Retina (tissue), 1 donor: ENCODE measurements at places on chromosomes 3 and 15.
A peak's percentile ranks its signal among the peaks of the same experiment; 100 is the strongest.

- no peak for DNase-seq
Measured at GRCh38 chr3:175297216-175297615, 438.1 kb downstream of the NAALADL2 start.

GRCh38 chr3:124601190-124601589 lies 129.1 kb upstream of the UMPS start:
- no peak for DNase-seq

DNA sequence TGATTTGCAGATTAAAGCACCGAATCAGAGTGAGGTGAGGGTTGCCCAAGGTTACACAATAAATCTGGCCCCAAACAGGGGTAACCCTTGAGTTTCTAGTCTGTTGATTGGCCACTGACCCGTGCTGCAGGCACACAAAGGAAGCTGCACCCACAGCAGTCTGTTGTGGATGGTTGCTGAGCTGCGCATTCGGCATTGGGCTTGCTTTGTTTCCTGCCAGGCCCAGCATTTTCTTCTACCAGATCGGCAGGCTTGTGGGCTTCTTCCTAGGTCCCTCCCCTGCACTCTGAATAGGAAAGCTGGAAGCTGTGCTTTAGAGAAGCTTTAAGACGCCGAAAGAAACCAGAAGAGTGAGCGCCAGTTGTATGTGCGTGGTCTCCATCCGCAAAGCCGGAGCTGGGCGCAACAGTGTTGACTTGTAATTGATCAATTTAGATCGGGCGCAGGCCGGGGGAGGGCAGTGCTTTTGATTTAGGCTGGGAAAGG lies 12.1 kb downstream of the B3GNT5 start:
- DNase-seq: peak; percentile 89

DNA sequence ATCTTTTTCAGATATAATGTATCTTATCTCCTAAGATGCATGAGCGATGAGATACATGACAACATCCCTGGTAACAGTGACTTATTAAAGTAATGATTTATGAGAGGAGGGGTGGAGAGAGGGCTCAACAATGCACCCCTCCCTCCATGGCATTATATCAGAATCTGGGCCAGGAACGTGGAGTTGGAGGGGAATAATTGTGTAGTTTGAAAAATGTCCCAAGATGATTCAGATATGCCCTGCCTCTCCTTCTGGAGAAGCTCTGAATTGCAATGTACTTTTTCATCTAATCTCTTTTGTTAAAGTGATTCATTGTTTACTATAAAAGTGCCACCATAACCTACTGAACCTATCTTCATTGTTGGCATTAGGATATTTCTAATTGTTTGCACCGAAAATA lies 86.5 kb downstream of the FRMD4B start:
- DNase-seq: no peak

DNA sequence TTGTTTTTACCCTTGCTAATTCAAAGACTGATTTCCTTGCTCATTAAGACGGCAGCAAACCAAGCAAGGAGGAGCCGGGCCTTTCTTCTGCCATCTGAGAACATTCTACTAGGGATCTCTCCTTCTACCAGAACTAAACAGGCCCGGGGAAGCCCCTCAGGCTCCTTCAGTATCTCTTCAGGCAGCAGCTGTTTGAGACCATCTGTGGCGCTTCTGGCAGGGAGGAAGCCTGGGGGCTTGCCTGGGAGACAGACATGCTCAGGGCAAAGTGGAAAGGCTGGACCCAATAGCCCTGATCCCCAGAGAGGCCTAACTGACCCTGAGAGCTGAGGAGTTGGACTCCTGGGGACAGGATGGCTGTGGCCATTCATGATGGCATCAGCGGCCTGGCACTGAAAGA lies 67.9 kb downstream of the FEM1B start:
- DNase-seq: no peak

GRCh38 chr15:91879158-91879557 lies 25.6 kb downstream of the SLCO3A1 start:
- no peak for DNase-seq

GRCh38 chr15:89797678-89798201 lies 16.9 kb downstream of the ANPEP start:
- no peak for DNase-seq

- DNase-seq: no peak
Measured at GRCh38 chr3:104176706-104177105, 1190.0 kb upstream of the ALCAM start.

DNA sequence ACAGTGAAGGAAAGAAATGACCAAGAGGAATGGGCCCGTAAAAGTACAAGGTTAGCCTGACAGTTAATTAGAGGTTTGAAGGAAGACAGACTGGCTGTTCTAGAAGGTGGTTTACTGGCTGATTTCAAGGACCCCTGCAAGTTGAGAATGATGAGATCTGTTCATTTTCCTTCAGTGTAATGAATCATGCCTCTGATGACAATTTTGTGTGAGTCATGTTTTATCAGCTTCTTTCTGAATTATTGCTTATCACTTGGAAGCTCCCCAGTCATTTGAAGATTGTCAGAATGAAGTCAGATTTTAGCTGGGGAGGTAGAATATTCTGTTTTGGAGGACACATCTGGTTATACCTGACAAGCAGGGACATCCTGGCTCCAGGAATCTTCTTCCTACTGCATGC lies 50.6 kb downstream of the DRD3 start:
- DNase-seq: no peak

DNA sequence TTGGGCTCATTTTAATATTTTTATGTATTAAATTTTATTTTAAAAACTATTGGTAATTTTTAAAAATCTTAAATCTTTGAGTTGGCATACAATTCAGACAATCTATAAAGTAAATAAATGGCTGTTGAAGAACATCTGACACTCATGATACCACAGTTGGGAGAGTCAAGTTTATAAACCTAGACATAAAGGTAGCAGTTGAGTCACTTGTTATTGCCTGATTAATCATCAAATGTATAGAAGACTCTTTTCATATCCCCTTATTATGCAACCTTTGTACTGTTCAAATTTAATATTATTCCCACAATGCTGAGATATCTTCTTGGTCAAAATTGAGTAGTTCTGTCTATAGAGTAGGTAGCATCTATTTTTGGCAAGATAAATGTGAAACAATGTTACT lies 19.6 kb downstream of the PAQR9 start:
- no peak for DNase-seq

GRCh38 chr3:71803248-71803647 lies 18.3 kb upstream of the PROK2 start:
- DNase-seq: no peak

GRCh38 chr15:65303687-65304380 lies 643 bp upstream of the RNU5B-1 start:
- peak; percentile 82 for DNase-seq
